KBM-7 (cell line): ENCODE measurements at places on chromosomes 7 and 10.

- DNase-seq: no peak
These were observed 209.5 kb downstream of the HERPUD2 start for GRCh38 chr7:35485436-35485835.

- DNase-seq: no peak
These were observed 185.3 kb downstream of the WDR11 start for GRCh38 chr10:121036431-121036830.

GRCh38 chr10:97023401-97024167 is 162.2 kb downstream of the SLIT1 start:
- no peak for DNase-seq

- no peak for DNase-seq
These were observed 903.2 kb downstream of the ANKRD7 start for GRCh38 chr7:119127706-119128105.

- DNase-seq: no peak
These were observed 730.9 kb downstream of the GRID1 start for GRCh38 chr10:85635650-85636049.

- DNase-seq: no peak
These were observed 336.6 kb upstream of the MKI67 start for GRCh38 chr10:128462844-128463243.

DNA sequence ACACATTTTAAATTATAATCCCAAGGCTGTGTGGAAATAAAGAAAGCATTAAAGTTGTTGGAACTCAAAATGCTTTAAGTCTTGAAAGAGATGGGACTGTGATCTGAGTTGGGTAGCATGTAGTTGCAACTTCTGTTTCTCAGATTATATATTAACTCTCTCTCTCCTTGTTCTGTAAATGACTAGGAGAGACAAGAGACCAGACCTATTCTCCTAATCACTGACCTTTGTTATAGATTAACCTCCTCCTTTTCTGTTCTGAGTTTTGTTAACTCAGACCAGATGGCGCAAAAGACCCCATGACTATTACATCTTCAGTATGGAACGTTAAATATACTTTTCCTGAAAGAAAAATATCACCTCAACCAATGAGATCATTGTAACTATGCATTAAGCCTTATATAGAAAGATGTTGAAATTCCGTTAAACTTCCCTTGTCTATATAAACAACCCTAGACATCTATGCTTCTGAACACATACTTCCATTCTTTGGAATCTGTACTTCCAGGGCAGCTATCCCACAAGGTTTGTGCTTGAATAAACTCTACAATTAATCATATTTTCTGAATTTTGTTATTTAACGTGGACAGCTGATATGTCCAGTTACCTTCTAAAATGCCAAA is 143.5 kb upstream of the TRIM24 start:
- DNase-seq: no peak

DNA sequence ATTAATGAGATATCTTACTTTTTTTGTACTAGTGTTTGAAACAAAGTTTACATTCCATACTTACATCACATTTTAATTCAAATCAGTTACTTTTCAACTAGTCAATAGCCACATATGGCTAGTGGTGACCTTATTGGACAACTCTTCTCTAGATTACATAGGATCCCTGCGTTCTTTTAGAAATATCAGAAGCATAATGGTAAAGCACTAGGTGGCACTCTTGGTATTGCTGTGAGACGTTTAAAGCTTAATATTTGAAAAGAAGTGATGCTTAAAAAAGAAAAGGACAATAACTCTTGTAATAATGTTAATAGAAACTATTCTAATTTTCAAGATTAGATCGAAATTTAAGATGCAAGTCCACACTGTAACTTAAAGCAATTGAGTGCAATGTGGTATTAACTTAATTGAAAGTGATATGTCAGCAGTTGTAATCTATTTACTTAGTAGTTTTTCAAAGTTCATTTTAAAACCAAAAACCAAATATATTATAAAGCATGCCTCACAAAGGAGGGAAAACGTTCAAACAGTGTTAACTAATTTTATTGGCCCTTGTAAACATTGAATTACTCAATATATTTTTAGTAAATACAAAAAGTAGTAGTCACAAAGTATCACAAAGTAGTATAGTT is 339.1 kb downstream of the ATRNL1 start:
- DNase-seq: peak; percentile 14
